ENCODE measurements at places on chromosomes 3 and 15.

DNA sequence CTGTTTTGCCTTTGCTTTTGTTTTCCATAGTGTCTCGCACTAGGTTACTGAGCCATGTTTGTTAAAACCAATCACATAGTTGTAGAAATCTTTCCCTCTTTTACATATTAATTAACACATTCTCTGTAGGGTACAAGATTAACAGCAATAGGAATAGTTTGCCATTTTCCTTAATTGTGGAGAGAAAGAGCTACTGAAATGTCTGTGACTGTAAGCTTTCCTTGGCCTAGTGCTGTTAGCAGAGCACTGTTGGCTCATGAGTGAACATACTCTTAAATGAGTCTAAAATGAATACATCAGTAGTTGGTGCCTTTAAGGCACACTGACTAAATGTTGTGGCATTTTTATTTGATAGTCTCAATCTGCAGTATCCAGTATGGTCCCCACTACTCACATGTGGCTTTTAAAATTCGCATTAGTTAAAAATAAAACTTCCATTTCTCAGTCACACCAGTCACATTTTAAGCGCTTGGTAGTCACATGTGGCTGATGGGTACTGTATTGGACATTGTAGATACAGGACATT lies 28.2 kb downstream of the CHD2 start:
- no peak for DNase-seq

GRCh38 chr15:60994963-60995475 lies 234.1 kb downstream of the RORA start:
- DNase-seq: no peak

DNA sequence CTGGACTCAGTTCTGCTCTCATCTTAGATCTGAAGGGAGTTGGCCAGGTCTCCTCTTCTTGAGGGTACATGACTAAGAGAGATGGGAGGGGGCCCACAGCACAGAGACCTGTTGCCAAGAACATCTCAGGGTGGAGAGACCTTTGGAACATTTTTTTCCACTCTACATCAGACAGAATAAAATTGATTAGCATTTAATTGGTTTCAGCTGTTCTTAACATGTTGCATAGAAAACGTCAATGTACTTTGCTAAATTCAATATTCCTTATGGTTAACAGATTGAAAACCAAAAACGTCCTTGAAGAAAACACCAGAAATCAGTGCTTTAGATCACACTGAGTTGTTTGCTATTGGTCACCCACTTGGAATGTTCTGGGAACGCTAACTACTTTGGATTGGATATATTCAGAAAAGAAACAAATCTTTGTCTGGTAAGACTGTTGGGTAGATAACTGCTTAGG lies 36.4 kb upstream of the FSTL1 start:
- DNase-seq: peak; percentile 91

- DNase-seq: peak; percentile 59
These were observed 147.2 kb downstream of the STAG1 start for GRCh38 chr3:136604961-136605360.

DNA sequence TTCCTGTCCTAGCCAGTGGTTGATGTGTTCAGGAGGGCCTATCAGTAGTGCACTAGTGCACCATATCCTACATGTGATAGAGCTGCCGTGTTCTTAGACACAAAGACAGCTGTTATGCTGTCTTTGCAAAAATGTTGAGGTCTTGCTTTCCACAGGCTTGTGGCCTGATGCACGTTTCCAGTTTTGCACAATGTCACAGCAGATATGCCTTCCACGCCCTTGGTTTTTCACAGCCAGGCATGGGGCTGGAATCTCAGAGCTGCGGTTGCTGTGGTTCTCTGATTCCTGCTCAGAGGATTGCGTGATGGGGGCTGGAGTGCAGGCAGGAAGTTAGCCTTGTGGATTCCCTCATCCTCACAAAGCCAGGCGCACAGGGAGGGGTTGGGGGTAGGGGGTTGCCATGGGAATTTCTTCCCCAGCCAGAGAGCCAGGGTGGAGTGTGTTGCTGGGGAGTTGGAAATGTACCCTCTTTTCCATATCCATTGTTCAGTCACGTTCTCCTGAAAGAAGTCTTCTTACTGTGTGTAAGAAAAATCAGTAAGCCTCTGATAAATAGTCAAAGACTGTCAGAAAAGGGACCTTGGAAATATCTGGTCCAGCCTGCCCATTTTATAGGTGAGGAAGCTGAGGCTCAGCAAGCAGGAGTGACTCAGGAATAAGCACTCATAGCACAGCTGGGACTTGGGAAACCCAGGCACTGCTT lies 79.4 kb downstream of the SMAD3 start:
- DNase-seq: peak; percentile 91

DNA sequence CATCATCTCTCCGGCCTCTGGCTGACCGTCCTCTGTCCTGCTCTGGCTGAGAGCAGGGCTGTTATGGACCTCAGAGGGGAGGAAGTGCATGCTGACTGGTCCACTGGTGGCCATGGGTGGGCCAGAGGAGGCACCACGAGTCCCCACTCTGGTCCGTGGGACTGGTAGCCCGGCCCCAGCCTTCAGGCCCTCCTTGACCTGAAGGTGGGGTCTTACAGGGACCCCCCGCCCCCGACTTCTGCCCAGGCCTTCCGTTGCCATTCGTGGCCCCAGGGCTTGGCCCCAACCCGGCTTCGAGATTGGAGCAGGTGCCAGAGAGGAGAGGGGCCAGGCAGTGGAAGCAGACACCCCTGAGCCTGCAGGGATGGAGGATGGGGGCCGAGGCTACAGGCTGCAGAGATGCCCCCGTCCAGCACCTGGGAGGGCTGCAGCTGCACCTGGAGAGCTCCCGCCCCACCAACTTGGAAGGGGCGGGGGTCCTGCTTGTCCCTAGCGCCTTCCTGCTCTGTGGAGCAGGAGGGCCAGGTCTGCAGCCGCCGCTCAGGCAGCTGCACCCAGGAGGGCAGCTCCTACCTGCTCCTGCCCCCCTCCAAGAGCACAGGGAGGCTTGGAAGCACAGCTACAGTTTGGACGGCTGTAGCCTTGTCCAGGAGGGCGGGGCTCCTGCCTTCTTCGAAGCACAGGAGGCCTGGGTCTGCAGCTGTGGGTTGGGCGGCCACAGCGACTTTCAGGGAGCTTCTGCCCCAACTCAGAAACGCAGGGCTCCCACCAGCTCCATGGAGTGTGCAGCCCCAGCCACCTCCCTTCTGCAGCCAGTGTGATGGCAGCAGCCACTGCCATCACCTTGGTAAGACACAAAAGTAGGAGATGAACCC lies 142.5 kb downstream of the KLF13 start:
- DNase-seq: no peak

- DNase-seq: no peak
These were observed 62.5 kb downstream of the MYO5A start for GRCh38 chr15:52466134-52466701.

- DNase-seq: no peak
These were observed 104.8 kb downstream of the FBLN2 start for GRCh38 chr3:13653631-13654279.
